Activated T-cell treated with anti-CD3 and anti-CD28 coated beads for 48 hours (primary cell): ENCODE measurements at places on chromosomes 16 and 17.

GRCh38 chr17:17919169-17920107 is 52.8 kb downstream of the TOM1L2 start:
- peak; percentile 43 for DNase-seq

- no peak for DNase-seq
These were observed 38.2 kb upstream of the AXIN2 start for GRCh38 chr17:65599650-65600049.

GRCh38 chr16:87017371-87018012 is 299.7 kb downstream of the C16orf95 start:
- DNase-seq = no peak

DNA sequence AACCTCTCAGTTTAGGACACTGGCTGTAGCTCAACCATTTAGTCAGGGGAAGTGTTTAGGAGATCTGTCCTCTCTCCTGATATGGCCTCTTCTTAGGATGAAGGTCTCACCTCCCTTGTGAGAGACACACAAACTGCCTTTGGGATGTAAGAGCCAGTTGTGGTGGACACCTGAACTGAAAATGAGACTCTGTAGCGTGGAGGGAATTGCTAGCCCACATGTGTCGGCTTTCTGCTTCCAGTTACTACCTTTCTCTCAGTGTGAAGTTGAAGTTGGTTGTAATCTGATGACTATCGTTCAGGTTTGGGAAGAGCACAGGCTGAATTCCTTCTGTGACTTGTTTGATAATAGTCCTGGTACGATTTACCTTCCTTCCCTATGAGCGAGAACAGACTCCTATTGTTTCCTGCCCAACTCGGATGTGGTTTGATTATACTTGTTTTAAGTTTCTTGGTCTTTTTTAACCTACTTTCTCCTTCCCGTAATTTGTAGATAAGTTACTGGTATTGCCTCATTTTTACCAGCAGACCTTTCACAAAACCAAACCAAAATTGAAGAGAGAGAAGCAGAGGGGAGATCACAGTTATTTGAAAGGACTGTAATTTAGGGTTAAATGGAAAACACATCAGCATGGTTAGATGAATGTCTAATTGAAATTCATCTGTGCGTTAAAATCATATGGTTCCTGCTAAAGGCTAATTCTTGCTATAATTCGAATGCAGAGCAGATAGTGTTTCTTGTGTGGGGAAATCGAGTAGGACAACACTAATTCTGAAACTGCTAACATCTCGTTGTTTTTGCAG is 43.2 kb downstream of the CLEC16A start:
- no peak for DNase-seq

GRCh38 chr16:84291226-84291625 is 3.5 kb upstream of the WFDC1 start:
- DNase-seq = no peak

DNA sequence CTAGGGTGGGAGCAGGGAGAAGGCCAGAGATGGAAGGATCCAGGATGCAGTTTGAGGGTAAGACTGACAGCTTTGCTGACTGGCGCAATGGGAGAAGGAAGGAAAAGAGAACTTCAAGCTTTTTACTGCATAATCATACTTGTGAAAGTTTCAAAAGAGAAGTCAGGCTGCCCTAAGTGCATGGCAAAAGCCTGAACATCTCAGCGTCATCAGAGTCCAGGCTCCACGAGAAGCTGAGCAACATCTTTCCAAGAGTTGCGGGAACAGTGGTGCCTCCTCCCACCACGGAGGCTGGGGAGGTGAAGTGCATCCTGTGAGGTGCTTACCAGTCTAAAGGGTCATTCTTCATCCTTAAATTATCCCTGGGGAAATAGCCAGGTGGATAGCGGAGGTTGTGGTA is 26.9 kb upstream of the SLC38A8 start:
- DNase-seq = no peak

- DNase-seq = no peak
These were observed 24.9 kb downstream of the CDRT15 start for GRCh38 chr17:14211801-14212200.

- DNase-seq = no peak
These were observed 17.4 kb downstream of the PIEZO1 start for GRCh38 chr16:88767546-88768070.

- no peak for DNase-seq
These were observed 16.3 kb upstream of the CBFA2T3 start for GRCh38 chr16:88993166-88993761.
